ENCODE measurements at places on chromosomes 5 and 9.

DNA sequence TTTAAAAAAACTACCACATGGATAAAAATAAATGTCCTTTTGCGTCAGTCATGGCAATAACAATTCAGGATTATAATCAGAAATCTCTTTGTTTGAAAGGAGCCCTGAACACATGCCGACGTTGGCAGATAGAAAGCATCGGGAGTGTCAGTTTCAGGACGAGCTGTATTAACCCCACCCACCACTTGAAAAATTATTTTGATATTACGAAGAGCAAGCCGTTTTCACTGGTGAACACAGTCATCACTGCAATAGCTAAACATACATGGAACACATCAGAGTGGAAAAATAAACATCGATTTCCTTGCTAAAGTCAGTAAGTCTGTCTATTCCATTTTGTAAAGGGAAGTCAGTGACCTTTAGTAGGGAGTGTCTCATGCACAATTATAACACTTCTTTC is 266.4 kb upstream of the FBXL7 start:
- peak; percentile 10 for DNase-seq

- no peak for DNase-seq
These were observed 677.5 kb downstream of the ACTL7B start for GRCh38 chr9:108178318-108178717.

GRCh38 chr5:1673042-1673677 is 126.5 kb downstream of the MRPL36 start:
- no peak for DNase-seq

DNA sequence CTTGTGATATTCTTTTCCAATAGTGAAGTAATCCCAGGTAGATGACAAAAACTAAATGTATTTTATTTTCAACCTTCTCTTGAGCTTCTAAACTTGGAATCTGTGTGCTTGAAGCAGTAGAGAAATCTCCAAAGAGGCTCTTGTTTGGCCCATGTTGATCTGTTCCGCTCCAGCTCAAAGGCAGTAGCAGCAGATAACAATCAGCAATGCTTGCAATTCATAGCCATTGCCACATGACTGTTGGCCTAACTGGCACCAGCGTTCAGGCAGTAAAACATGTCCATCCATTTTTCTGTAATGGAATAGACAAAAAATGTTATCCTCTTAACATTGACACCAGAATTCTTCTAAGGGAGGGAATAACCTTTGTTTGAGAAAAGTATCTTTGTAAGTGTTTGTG is 270.7 kb upstream of the MSX2 start:
- DNase-seq, result no peak

DNA sequence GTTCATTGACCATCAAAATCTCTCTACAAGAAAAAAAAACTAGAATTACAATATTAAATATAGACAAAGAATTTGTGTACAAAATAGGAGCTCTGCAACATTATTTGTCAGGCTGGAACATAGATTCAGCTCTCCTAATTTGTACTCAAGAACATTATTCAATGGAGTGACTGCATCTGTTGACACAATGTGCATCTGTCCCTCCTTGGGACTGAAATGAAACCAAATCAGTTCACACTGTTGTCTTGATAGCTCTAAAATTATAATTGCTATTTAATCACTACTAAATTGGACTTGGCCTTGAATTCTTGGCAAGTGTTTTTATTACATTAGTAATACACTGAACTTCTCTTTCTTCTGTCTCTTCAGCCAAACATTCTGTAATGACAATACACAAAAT is 47.7 kb downstream of the FTMT start:
- no peak for DNase-seq

DNA sequence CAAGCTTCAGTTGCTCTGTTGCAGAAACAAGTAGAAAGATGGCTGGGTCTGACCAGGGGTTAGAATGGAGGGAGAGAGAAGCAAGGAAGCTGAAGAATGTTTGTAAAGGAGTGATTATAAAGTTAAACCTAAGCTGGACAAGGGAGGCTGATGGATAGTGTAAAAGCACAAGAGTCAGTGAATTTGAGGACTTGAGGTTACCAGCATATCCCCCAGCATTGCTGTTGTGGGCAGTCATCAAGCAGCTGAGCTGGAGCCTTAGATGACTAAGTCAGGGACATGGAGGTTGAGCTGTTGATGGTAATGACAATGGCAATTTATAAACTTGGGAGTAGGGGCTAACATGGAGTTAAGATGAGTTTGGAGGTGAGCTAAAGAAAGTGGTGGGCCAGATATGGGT is 131.5 kb downstream of the ERCC6L2 start:
- DNase-seq, result no peak

DNA sequence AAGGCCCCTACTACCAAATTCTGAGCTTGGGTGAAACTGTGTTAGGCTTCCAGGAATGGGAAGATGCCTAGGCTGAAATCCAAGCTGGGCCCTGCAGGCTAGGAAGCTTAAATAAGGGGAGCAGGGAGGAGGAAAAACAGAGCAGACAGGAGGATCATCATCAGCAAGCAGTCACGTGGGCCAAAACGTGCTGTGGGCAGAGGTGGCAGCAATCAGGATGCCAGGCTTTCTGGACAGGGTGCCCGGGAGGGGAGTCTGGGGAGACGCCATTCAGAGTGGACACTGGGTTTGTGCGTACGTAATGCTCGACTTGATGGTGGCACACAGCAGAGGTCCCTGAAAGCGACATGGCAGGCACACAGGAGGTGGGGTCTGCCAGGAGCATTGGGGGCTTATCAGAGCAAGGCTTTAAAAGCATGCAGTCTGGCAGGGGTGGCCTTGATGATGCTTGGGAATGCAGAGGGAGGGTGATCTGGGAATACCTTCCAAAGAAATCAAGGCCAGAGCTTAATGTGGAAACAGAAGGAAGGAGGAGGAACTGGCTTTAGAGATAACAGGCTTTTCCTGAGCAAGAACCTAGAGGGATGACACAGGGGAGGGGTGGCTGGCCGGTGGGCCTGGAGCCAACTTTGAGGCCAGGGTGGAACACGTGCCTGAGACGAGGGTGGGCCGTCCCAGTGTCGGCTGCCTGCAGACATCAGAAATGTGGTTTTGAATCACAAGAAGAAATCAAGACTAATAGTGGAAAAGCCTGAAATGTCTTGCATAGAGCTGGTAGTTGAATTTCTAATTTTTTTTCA is 212.5 kb downstream of the GADD45G start:
- DNase-seq, result peak; percentile 58

- DNase-seq, result no peak
These were observed 38.7 kb upstream of the C6 start for GRCh38 chr5:41252036-41252435.

DNA sequence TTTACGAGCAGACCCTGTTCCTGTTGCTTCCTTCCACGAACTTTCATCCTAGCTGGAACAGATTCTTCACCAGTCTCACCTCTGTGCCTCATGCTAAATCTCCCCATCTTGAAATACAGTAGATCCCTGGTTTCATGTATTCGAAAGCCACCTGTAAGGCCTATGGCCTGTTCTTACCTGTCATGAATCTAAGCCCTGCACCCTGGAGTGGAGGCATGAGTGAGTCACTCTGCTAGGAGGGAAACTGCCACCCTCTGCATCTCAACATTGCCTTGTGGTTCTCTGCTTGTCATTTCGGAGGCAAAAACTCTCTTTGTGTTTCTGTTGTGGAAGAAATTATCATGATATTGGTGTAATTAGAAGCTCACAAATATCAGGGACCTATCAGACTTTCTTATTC is 320.0 kb downstream of the ENC1 start:
- DNase-seq, result no peak

DNA sequence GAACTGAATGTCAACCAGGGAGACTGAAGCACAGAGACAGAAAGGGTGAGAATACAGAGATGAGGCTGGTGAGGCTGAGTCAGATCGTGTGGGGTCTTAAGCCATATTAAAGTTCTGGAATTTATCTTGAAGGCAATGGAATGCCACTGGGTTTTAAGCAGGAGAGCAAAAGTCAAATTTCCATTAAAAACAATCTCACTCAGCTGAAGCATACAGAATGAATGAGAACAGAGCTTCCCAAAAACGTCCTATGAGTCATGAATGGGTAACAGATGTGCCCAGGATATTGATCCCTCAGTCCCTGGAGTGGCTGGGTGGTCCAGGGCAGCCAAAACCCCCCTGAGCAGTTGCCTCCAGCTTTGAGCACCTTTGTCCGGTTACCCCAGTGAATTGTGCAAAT is 44.9 kb downstream of the PFDN1 start:
- no peak for DNase-seq

DNA sequence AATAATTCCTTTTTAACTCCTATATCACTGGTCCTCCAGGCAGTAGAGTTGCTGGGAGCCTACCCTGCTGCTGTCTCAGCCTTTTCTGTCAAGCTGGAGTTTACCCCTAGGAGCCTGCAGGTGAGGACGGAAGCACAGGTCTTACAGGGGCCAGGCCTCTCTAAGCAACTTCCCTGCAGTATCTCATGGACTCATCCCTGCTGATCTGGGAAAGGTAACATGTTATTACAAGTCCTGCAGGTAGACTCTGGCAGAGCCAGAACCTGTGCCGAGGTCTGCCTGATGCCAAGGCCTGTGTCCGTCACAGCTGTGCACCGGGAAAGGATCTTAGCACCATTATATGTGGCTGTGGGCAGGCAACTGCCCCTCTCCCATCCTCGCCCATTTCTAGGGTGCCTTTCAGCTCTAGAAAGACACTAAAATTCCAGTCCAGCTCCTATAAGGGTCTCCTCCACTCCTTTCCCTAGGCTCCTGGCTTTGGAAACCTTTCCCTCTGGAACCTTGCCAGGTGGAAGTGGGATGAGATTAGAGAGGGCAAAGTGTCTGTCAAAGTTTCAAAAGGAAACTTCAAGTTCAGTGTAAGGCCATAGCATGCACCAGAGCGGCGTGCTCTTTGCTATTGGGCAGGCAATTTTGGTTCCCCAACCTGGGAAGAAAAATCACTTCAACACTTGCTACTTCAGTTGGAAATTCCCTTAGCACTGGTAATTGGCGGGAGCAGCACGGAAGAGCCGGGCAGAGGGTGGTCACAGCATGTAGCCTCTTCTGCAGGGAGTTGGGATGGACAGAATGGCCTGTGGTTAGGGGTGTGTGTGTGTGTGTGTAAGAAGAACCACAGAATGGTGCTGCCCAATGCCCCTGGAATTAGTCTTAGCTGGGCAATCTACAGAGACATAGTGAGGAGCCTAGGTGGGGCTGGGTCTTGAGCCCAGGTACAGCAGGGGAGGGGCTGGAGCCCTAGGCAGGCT is 17.5 kb downstream of the TMEM171 start:
- no peak for DNase-seq

- DNase-seq, result no peak
These were observed 126.5 kb upstream of the TRPC7 start for GRCh38 chr5:136491806-136492205.

DNA sequence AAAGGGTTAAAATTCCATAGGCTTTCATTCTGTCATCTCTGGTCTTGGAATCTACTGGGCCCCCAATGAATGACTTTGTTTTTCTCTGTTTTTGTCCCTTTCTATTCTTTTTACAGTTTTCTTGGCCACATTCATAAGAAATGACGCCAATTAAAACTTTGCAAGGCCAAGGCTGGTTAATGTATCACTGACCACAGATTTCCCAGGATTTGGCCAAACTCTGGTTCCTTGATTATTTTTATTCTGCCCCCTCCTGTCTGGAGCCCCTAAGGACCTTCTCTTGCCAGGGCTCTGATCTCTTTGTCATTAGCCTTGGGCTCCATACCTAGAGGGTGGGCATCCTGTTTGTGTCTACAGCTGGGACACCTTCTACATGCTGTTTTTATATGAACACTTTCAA is 388.9 kb upstream of the PAPPA start:
- DNase-seq, result peak; percentile 12

GRCh38 chr9:34446468-34446891 is 11.9 kb downstream of the FAM219A start:
- no peak for DNase-seq

GRCh38 chr9:73782166-73782565 is 630.5 kb downstream of the ANXA1 start:
- no peak for DNase-seq

GRCh38 chr5:10576790-10577189 is 12.9 kb downstream of the ANKRD33B start:
- DNase-seq, result no peak

- no peak for DNase-seq
These were observed 65.4 kb upstream of the ANKRD55 start for GRCh38 chr5:56298336-56299090.

GRCh38 chr9:95193067-95193466 is 124.4 kb downstream of the FANCC start:
- no peak for DNase-seq

- DNase-seq, result no peak
These were observed 7.0 kb downstream of the DOLK start for GRCh38 chr9:128940271-128940921.

- DNase-seq, result no peak
These were observed at the start of gene CCL27 for GRCh38 chr9:34662526-34663302. TSS of gene CCL27 (minus strand) at chr9:34662657. CDS start at chr9:34662633, 24 bp downstream.
